GF-D8 (cell line): ENCODE measurements at places on chromosomes 11 and 22.
A peak's percentile ranks its signal among the peaks of the same experiment; 100 is the strongest.

- no peak for DNase-seq
These were observed 241.0 kb downstream of the TENM4 start for GRCh38 chr11:79199729-79200354.

DNA sequence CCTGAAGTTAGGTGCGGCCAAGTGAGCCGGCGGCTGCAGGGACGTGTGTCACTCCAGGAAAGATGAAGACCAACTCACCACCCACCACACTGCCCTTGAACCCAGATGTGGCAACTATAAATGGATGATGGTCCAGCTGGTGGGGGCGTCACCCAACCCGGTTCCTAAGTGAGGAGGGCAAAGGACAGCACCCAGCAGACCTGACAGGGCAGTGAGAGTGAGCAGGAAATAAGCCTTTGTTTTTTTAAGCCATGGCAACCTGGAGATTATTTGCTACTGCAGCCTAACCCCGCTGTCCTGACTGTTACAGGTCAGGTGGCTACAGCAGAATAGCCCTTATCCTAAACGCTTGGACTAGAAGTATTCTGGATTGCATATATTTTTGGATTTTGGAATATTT is 228.9 kb downstream of the CTTN start:
- no peak for DNase-seq

- DNase-seq, result no peak
These were observed 20.2 kb downstream of the PPP6R2 start for GRCh38 chr22:50363166-50363802.

GRCh38 chr22:24772493-24773220 is 1.9 kb downstream of the PIWIL3 start:
- no peak for DNase-seq

DNA sequence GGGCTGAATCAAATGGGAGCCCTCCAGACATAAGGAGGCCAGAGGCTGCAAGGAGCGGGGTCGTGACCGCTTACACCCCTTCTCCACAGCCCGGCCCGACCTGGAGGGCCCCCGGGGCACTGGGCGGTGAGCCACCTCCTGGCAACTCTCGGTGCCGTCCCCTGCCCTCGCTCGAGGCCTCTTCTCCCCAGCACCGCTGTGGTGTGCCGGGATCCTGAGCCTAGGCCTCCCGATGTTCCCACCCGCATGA is 432 bp upstream of the GP1BB start:
- DNase-seq, result no peak

DNA sequence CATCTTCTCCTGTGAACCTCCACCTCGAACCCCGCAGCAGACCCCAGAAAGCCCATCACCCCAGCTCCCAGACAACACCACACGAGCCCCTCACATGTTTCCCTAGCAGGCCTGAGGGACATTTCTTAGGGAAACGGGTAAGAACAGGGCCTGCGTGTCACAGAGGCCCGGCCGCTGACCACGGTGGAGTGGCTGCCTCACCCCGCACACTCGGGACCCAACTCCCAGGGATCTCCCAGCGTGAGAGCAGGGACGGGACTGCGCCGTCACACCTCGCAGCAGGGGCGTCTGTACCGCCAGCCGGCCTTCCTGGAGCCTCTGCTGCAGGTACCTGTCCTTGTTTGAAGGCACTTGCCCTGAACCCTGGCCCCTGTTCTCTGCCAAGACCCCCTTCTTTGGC is 10.2 kb downstream of the ATP5MGL start:
- no peak for DNase-seq

DNA sequence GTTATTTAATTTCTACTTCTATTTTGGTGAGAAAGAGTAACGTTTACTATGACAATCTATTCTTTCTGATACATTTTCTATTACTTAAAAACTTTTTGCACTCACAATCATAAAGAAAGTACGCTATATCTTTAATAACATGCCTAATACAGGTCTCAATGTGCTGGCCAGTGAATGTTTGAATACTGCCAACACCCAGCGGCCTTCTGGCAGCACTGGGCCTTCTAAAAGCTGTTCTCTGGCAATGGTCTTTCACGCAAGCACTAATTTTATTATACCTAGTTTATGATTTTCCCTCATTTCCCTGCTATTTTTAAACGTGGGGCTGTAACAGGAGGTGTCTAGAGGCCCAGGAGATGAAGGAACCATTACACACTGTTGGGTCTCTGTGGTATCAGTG is 349.8 kb upstream of the PITPNB start:
- no peak for DNase-seq

DNA sequence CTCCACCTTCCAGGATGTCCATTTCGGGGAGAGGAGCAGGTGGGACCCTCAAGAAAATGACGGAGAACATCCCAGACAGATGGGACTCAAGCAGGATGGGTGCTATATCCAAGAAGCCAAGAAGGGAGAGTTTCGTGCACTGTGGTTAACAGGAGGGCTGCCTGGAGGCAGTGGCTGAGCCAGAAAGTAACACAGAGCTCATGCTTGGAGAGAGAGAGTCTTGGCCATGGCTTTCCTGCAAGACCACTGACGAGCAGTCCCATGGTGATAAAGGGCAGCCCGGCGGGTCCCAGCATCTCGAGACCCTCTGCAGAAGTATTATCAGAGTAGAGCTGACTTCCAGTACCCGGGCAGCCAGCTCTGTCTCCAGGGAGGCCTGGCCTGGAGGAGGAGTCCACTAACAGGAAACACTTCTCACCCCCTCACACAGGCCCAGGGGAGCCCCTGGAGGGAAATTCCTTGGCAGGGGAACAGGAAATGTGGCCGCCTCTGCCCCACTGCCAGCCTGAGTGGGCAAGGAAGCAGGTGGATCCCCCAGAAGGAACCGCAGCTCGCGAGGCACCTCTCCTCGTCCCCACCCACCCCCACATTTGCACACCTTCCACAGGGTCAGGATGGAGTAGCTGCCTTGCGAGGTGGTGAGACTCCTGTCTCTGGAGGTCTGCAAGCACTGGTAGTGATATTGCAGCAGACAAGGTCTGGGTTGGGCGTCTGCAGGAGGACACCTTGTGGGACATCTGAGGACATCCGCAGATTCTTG is 32.2 kb downstream of the CYTH4 start:
- DNase-seq, result peak; percentile 66

DNA sequence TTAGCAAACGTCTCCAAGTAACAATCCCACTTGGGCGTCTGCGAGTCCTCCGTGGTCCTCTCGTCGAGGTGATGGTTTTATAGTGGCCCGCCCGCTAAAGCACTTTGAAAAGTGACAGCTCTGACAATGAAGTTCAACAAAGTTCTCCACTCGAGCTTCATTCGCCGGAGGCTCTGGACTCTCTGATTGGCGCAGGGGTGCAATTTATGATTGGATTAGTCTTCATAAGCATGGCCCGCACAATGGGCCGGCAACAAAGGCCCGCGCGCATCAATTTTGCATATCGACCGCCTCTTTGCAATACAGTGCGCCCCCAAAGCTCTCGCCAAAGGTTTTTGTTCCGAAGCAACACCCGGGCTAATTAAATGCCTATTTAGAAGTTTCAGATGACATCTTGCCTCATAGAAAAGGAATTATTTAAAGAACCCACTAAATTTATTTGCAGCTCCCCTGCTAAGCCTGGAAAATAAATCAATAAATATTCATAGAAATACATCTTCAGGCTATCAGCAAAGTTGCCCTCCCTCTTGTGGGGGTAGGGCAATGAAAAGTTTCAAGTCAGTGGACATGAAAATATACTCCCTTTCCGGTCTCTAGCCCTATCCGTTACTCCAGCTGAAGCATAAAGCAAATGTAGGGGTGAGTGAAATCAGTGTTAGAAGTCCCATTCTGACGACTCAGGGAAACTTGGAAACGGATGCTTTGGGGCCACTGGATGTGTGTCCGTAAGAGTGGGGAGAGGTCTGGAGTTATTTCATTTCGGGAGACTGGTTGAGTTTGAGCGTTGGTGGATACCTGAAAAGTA is at the start of gene DBX1:
TSS of gene DBX1 (minus strand) at position 51 of the 805 bp plus-strand sequence. CDS start 151 bp downstream, outside the sequence.
- DNase-seq, result no peak

GRCh38 chr11:102590276-102591049 is 34.7 kb downstream of the MMP20 start:
- DNase-seq, result no peak

DNA sequence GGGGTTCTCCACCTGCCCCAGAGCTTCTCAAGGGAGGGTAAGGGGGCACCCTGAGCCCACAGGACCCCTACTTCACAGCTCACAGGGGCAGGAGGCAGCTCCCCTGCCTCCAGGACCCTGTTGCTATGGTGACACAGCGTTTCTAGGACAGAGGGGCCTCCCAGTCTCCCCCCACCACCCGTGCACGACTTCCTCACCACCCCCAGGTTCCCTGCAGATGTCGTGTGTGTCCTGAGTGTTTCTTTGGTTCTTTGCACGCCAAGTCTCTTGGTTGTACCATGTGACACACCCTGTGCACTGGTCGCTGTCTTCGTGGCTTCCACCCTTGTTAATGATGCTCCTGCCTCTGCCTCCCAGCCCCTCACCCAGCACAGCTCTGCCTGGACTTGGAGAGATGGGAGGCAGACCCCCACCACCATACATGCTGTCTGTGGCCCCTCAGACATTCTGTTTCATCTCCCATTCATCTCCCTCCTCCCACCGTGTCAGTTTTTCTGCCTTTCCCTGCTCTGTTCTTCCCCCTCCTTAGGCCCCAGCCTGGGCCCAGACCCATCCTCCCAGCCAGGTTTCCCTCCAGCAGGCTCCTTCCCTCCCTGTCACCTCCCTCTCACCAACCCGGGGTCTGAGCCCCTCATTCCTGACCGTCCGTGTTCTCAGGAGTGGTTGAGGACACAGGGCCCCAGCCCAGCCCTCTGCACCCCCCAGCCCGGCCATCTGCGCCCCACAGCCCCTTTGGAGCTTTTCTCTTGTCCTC is 24.5 kb upstream of the RAB1B start:
- DNase-seq, result no peak

- no peak for DNase-seq
These were observed 277.3 kb downstream of the CASP12 start for GRCh38 chr11:104620991-104621390.

DNA sequence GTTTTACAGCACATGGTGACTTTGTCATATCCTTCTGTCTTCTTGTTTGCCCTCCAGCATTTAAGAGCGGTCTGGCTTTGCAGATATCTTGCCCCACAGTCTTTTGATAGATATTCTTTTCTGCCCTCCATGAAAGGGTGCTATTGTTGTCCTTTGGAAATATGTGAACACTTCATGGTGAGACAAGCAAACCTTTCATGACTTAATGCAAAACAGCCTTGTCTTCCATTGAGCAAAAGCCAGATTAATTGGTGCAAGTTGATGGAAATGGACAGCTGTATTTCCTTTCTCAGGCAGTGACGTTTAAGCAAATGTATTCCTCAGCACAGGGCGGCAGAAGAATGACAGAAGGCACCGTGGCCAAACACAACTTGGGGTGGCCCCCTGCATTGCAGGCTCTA is 4.4 kb downstream of the DCPS start:
- DNase-seq, result no peak

GRCh38 chr11:95108159-95108611 is 18.5 kb downstream of the ENDOD1 start:
- DNase-seq, result no peak

- no peak for DNase-seq
These were observed 132.6 kb downstream of the MIAT start for GRCh38 chr22:26789951-26790350.

- no peak for DNase-seq
These were observed 113.8 kb downstream of the RBFOX2 start for GRCh38 chr22:35914665-35915476.

DNA sequence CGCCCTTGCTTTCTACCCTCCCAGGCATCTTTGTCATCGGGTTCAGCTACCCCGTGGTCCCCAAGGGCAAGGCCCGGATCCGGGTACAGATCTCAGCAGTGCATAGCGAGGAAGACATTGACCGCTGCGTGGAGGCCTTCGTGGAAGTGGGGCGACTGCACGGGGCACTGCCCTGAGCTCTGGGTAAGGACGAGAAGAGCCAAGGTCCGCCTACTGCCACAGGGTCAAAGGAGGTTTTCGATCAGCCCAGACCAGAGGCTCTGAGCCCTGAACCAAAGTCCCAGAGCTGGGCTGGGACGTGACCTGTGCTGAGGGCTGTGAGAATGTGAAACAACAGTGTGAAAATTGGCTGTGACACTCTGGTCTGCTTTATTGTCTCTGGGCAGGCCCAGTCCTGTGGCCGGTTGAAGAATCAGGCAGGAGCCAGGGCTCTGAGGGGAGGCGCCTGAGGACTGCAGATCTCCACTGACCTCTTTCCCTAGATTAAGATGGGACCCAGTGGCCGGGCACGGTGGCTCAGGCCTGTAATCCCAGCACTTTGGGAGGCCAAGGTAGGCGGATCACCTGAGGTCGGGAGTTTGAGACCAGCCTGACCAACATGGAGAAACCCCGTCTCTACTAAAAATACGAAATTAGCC is 6.5 kb upstream of the GALR3 start:
- DNase-seq, result no peak

DNA sequence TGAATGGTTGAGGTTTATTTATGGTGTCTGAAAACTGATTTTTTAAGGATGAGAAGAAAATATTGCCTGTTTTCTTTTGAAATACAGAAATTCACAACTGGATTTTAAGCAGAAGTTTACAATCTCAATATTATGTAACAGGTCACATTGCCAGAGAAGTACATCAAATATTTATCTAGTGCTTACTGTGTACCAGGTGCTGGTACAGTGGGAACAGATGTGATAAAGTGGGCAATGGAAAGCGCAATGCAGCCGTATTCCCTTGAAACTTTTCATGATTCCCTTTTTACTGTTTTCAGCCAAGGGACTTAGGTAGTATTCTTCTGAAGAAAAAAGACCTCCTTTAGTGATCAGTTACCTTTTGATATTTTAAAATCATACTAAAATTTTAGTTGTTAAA is 49.6 kb downstream of the TTC17 start:
- DNase-seq, result no peak

- no peak for DNase-seq
These were observed 38.2 kb downstream of the CYB5R2 start for GRCh38 chr11:7635137-7635536.

- DNase-seq, result no peak
These were observed 22.6 kb downstream of the RTN4RL2 start for GRCh38 chr11:57482782-57483561.

DNA sequence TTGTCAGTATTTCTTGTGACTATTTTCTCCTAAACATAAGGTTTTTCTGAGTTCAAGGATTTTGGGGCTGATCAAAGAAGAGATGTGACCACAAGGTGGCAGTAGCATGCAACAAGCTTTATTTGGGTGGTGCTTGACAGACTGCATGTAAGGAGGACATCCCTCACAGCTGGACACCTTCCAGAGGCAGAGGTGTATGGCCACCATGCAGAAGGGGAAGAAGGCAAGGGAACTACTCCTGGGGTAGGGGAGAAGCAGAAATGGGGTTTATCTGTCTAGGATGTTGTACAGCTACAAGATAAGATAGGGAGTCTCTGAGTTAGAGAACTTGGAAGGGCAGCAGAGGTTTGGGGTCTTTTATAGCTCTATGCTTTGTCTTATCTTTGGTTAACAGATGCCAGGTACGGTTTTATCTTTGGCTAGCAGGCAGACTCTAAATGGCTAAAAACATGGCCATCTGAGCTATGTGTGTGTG is 5.1 kb upstream of the BIRC2 start:
- DNase-seq, result peak; percentile 93

- no peak for DNase-seq
These were observed 1.4 kb upstream of the MOB2 start for GRCh38 chr11:1487851-1488574.

GRCh38 chr22:45718391-45718790 is 46.8 kb downstream of the ATXN10 start:
- DNase-seq, result no peak

GRCh38 chr11:124193221-124194010 is 10.3 kb downstream of the OR10D3 start:
- no peak for DNase-seq

- no peak for DNase-seq
These were observed 46.7 kb upstream of the SCUBE2 start for GRCh38 chr11:9138133-9138453.
